Renal pelvis (tissue), 12 donors: ENCODE measurements at places on chromosomes 2 and 18. TPM values are rescaled to one million over a fixed set of nuclear protein-coding genes. Genes with fewer than 3 reads are reported as not detected.

RGPD3 gene
- polyA plus RNA-seq, result 0.21 TPM

GNAL gene
- polyA plus RNA-seq, result 5.8 TPM

GRCh38 chr2:46101557-46102220, 195.5 kb upstream of the EPAS1 start:
- no peak for DNase-seq

- DNase-seq, result no peak
Measured at GRCh38 chr2:152486737-152487400, 151.9 kb downstream of the FMNL2 start.

DNA sequence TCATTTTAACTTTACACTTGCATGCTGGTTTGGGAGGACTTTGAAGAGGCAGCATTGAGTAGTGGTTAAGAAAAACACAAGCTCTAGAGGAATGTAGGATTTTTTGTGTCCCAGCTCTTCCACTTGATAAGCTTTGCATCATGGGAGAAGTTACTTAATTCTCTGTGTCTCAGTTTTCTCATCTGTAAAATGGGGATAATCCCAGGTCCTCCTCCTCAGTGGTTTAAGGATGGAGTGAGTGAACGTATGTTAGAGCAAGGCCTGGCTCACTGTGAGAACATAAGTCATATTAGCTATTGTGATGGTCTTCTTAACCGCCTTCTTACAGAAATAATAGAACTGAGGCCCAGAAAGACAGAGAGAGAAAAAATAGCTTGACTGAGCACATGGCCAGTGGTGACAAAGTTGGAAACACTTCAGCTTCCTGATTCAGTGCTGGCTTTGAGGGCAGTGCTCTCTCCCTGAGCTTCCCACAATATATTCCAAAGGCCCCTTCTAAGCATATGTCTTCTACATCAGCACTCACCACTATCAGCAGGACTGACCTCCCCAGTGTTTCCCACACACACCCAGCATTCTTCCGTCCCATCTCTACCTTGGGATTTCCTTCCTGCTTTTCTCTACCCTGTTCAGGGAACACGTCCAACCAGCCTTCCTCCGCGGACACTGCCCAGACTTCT, 214.9 kb upstream of the TNP1 start:
- no peak for DNase-seq

GRCh38 chr2:41903474-41904135, 144.2 kb upstream of the PKDCC start:
- no peak for DNase-seq

GRCh38 chr2:98803405-98804264, 72.7 kb upstream of the MGAT4A start:
- DNase-seq, result no peak

PLEK gene
- 4.7 TPM for polyA plus RNA-seq

CFLAR gene
- polyA plus RNA-seq, result 84.4 TPM

- no peak for DNase-seq
Measured at GRCh38 chr2:235722869-235723268, 229.0 kb downstream of the AGAP1 start.

RGPD4 gene
- not detected for polyA plus RNA-seq

CYTIP gene
- polyA plus RNA-seq, result 1.2 TPM

DNA sequence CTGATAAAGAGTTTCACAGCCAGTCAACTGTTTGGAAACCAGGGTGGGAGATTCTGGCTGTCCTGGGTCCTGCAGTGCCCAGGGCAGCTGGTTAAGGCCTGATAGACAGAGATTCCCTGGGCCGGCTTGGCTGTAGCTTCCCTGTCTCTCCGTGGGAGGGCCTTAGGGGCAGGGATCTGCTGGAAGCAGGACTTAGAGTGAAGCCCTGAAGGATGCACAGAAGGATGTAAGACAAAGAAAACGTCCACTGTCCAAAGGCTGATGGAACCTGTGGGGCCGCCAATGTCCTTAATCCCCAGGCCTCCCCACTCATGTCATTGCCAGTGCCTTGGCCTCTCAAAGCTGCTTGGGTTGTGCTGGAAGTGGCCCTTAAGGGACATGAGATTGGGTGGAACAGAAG, 33.0 kb downstream of the MROH2A start:
- no peak for DNase-seq

GRCh38 chr2:191264647-191265081, 19.5 kb downstream of the MYO1B start:
- DNase-seq, result no peak

DNA sequence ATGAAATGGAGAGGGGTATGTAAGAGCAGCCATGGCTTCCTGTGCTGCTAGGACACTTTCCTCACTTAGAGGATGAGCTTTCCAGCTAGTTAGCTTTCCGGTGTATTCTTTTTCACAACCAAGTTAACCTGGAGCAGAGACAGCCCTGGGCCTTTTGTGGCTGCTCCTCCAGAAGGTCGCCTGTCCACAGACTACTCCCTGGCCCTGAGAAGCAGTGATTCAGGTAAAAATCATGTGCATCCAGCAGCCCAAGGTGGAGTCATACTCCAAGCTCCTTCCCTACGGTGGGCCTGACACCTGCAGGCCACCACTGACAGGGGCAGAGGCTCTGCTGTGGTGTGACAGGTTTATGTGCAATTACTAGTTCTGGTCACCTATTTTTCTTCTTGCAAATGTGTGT, 187.2 kb downstream of the ANKRD30B start:
- no peak for DNase-seq

- no peak for DNase-seq
Measured at GRCh38 chr2:238905224-238905623, 57.3 kb downstream of the TWIST2 start.

GRCh38 chr2:238509903-238510302, 83.2 kb downstream of the ASB1 start:
- no peak for DNase-seq
